ENCODE measurements at places on chromosomes 7 and 10. TPM values are rescaled to one million over a fixed set of nuclear protein-coding genes. Genes with fewer than 3 reads are reported as not detected.

GRCh38 chr7:98619450-98620321 lies 2.6 kb downstream of the NPTX2 start:
- no peak for DNase-seq

DNA sequence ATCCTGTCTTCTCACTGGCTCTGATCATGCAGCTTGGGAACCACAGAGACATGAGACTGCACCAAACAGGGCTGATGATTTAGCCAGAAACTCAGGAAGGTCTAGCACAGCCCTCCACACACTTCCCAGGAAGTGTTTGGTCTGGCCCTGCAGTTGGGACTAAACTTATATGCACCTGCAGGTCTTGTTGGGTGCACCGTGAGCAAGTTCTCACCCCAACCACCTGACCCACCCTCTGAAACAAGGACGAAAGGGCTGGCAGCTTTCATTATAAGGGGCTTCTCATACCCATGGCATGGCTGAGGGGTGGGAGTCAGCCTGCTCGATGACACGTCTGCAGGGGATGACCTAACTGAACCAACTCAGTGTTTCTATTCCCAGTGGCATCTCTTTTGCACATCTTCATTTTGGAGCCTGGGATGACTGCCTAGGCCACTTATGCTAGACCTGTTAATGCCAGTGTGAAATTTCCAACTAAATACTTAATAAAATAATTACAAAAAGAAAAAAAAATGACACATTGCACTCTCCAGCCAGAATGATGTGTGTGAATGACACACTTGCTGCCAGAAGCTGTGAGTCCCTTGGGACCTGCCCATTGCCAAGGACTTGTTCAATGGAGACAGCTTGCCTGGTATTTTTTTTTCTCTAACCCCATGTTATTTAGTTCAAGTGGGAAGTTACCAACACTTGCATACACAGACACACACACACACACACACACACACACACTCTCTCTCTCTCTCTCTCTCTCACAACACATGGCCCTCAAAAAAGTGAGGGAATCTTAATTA lies 102.6 kb downstream of the NEURL1 start:
- no peak for DNase-seq

DNA sequence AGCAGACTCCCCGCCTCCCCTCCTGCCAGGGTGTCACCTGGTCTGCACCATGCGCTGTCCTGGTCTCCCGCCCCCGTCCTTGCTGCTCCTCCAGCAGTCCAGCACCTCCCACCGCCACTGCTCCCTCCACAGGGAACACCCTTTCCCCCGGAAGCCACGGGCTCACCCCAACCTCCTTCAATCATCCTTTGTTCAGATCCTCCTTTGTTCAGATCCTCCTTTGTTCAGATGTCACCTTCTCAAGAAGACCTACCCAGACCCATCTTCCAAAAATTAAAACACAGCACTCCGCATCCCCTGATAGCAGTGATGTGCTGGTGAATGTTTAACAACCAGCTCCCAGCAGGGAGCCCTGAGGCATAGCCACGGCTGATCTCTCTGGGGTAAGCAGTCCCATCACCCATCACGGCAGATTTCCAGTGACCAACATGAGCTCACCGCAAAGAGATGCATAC lies 237.7 kb downstream of the USP6NL start:
- no peak for DNase-seq

TMEM176A gene
- total RNA-seq = not detected

DNA sequence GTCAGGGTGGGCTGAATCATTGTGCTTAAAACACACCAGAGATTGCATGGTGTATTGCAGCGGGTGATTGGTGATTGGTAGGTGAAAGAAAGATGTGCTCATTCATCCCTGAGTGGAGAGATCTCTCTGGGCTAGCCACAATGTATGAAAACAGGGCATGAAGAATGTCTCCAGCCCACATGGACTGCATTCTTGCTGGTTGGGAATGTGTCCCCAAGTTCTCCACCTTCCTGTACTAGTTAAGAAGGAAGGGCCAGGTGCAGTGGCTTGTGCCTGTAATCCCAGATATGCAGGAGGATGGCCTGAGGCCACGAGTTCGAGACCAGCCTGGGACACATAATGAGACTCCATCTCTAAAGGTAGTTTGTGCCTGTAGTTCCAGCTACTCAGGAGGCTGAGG lies 113.8 kb upstream of the LANCL2 start:
- no peak for DNase-seq

DNA sequence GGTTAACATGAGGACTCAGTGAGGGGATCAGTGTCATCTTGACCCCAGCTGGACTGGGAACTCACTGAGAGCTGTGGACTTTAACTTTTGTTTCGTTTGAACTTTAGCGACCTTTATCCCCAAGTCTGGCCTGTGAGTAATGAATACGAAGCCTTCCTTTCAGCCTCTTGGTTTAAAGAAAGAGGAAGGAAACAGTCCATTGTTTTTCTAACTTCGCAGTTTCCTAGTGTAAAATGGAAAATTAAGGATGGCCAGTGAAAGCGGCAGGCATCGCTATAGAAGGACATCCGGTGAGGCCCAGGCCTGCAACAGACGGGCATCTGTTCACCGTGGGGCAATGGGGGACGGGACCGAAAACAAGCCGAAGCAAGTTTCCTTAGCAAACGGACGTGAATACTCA lies 44.1 kb upstream of the ADO start:
- no peak for DNase-seq

DNA sequence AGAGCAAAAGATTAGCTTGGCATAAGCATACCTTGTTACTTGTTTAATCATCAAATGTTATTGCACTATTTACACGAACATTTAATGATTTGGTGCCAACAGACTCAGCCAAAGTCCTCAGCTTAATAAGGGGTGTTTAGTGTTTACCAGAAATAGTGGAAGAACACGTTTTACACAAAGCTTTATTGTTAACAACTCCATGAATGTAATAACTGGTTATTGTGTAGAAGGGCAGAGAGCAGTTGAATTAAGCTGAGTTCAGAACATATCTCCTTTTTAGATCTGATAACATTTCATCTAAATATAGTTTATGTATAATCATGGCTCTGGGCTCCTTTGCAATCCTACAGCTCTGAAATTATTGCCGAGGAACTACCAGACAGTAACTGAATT lies 99.1 kb downstream of the CABCOCO1 start:
- no peak for DNase-seq

- no peak for DNase-seq
These were observed 38.2 kb downstream of the CALML5 start for GRCh38 chr10:5461203-5461588.

- no peak for DNase-seq
These were observed 4.1 kb downstream of the ACBD7 start for GRCh38 chr10:15084502-15084922.

BTBD16 gene
- total RNA-seq = not detected

SPOCK2 gene
- 558 TPM for total RNA-seq

DNA sequence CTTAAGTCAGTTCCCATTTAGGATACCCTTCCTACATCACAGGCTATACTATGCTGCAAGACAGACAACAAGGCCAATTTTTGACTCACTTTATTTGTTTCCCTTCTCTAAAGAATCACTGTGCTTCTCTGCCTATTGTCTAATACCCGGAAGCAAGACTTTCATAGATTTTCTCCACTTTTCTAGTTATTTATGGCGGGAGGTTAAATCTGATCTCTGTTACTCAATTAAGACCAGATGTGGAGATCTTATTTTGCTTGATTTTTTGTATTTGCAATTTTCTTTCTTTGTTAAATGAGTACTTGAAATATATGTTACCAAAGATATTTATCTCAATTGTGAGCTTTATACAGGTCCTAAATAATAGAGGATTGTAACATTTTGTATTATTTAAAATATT lies 511.5 kb downstream of the ATRNL1 start:
- no peak for DNase-seq

DNA sequence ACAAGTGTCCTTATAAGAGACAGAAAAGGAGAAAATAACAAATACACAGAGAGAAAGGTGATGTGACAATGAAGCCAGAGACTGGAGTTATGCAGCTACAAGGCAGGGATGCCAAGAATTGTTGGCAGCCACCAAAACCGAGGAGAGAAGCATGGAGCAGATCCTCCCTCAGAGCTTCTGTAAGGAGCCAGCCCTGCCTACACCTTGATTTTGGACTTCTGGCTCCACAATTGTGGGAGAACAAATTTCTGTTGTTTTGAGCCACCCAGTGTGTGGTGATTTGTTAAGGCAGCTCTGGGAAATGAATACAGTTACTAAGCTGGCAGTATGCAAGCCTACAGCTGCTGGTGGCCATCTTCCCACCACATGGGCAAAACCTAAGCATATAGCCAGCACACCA lies 163.6 kb downstream of the GRM8 start:
- no peak for DNase-seq

MUC3A gene
- total RNA-seq = not detected

DNA sequence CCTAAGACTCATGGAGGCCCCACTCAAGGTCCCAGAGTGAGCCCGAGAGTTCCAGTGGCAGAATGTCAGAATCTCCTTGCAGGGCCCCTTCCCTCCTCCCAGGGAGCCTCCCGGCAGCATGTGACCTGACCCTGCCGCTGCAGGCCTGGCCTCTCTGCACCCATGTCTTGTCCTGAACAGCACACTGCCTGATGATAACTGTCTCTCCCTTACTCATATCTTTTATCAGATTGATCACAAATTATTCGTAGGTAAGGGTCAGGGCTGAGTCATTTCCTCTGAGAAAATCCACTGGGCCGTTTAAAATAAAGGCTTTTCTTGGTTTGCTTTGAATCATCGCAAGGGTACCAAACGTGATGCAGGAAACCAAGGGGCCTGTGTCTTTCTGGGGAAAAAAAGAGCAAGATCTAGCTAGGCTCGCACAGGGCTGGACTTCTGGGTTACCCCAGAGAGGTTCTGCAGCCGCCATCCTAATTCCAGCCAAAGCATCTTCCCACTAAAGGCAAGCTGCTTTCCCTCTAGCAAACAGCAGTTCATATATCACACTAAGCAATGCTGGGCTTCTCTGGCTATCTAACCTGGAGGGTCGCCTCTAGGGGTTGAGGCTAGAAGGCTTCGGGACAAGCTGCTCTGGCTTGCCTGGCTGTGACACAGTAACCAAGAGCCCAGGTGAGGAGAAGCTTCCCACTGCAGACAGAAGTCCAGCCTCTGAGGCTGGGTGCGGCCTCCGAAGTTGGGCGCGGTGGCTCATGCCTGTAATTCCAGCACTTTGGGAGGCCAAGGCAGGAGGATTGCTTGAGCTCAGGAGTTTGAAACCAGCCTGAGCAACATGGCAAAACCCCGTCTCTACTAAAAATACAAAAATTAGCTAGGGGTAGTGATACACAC lies 104.9 kb downstream of the SPDYE5 start:
- no peak for DNase-seq

DNA sequence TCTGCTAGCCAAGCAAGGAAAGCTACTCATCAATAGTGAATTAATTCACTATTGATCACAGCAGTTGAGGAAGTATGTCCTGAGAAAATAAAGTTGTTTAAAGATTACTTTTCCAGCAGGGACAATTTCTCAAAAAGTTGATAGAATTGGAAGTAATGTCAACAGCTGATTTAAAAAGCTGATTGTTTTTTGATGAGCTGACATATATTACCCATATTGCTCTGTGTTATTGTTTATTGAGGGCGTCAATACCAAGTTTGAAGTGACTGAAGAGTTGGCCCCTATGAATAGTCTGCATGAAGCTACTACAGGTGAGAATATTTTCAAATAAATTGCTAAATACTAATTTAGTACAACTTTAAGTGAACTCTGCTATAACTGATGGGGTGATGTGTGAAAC lies 28.0 kb downstream of the ZFAND4 start:
- no peak for DNase-seq
